ENCODE measurements at places on chromosomes 3 and 15. TPM values are rescaled to one million over a fixed set of nuclear protein-coding genes. Genes with fewer than 3 reads are reported as not detected.

GRCh38 chr3:113697500-113698090 is 1.2 kb upstream of the USF3 start:
- peak overlapping the region; percentile 57 for H3K4me3 ChIP-seq
- peak overlapping the region; percentile 82 for H3K27ac ChIP-seq
- no peak for DNase-seq

- no peaks in the 10 kb centered on the region for H3K27me3 ChIP-seq
- H3K36me3 ChIP-seq: no peaks in the 10 kb centered on the region
- no peaks in the 10 kb centered on the region for H3K4me1 ChIP-seq
- H3K27ac ChIP-seq: no peak overlapping the region
- DNase-seq: no peak
Observed at GRCh38 chr3:67557848-67558355, 96.5 kb downstream of the SUCLG2 start.

- H3K27ac ChIP-seq: no peak overlapping the region
- H3K27me3 ChIP-seq: no peaks in the 10 kb centered on the region
- no peak overlapping the region for H3K4me3 ChIP-seq
- no peak for DNase-seq
Observed at GRCh38 chr3:123805504-123805903, 78.6 kb downstream of the MYLK start.

- no peak overlapping the region for H3K4me3 ChIP-seq
- H3K36me3 ChIP-seq: no peaks in the 10 kb centered on the region
- H3K27me3 ChIP-seq: no peaks in the 10 kb centered on the region
Observed at GRCh38 chr3:16439848-16440708, 73.4 kb downstream of the RFTN1 start.

DNA sequence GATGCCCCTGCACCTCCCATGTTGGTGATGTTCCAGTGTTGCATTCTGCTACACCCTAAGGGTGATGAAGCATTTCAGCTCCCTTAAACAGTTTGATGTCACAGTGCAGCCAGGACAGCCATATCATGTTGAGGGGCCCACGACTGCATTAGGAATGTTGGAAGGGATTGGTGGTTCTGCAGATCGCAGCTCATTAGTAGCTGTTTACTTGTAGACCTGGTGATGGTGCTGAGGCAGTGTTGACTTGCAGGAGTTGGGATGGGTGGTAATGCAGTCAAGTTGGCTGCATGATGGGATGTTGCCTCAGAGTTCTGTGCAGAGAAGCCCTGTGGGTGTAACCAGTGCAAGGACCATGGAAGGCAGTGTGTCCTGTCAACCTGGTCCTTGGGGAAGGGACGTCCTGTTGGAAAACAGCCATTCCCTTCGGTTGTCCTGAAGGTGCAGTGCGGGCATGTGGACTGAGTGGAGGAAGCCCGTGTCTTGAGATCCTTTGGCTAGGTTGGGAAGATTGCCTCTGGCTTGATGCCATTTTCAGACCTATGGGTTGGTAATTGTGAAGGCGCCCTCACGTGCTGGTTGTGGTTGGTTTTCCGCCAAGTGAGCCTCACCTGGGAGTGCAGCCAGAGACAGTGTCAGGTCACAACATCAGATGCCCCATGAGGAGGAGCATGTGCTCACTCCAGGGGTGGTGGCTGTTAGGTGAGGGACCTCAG is 100.7 kb downstream of the SNRPN start:
- no peak overlapping the region for H3K27ac ChIP-seq
- peaks cover 19% of the 10 kb centered on the region for H3K36me3 ChIP-seq
- no peak for DNase-seq
- H3K27me3 ChIP-seq: peaks cover under 1% of the 10 kb centered on the region
- H3K4me1 ChIP-seq: no peaks in the 10 kb centered on the region

DNA sequence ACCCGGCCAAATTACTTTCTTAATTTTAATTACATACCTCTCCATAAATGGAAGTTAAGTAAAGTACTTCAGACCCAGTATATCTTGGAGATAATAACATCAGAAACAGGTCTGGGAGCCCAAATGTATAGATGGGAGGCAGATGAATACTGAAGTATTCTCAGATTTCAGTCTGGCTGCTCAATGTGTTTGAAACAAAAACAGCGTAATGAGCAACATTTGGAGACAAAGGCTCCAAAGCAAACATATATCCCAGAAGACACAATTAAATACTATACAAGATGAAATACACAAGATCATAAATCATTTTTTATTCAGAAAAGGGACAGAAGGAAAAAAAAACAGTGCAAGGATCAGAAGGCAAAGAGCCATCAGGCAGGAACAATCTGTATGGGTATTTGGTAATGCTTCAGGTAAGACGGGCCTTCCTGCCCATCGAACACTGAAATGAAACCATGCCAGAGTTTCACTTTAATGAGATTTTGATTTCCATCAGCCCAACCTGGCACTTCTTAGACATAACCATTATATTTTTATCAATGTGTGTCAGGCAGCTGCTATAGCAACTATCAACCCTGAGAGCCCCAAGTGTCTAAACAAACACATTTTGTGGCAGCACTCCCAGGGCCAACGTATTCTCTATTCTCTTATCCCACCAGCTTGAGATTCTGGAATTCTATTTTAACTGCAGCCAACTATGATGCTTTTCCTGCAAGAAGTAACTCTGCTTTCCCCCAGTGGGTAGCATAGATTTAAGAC is 210.8 kb downstream of the STT3B start:
- no peak for DNase-seq
- H3K4me3 ChIP-seq: no peak overlapping the region
- no peak overlapping the region for H3K27ac ChIP-seq
- no peaks in the 10 kb centered on the region for H3K4me1 ChIP-seq

DNA sequence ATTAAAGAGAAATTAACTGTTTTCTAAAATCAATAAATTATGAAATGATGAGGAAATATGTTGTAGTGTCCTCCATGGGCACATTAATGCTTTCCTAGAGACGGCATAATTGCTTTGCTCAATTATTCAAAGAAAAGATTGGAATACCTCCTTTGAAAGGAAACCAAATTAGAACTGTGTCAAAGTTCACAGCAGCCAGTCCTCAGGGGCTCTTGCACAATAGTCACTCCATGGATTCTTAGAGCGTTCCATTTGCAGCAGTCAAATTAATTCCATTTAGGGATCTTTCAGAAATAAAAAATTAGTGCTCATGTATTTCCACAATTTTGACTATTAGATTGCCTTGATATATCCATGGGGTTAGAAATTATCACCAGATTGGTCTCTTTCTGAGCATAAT is 841.6 kb upstream of the DPPA4 start:
- H3K4me3 ChIP-seq: no peak overlapping the region
- H3K27me3 ChIP-seq: no peaks in the 10 kb centered on the region
- H3K36me3 ChIP-seq: no peaks in the 10 kb centered on the region
- H3K27ac ChIP-seq: no peak overlapping the region
- no peaks in the 10 kb centered on the region for H3K4me1 ChIP-seq

DNA sequence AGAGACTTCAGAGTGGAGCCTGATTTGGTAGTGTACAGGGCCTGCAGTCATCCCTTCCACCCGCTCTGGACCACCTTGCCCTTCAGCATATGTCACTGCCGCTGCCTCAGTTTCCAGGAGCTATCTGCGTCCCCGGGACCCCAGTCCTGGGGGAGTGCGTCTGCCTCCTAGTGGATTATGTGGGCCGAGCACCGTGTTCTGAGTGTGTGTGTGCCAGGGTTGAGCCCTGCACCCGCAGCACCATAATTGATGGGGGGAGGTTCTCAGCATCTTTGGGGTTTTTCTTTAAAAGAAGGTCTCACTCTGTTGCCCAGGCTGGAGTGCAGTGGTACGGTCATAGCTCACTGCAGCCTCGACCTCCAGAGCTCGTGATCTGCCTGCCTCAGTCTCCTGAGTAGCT is 33.6 kb downstream of the CD276 start:
- DNase-seq: no peak
- no peaks in the 10 kb centered on the region for H3K4me1 ChIP-seq
- no peak overlapping the region for H3K27ac ChIP-seq
- H3K27me3 ChIP-seq: peaks cover 33% of the 10 kb centered on the region
- H3K4me3 ChIP-seq: no peak overlapping the region

DNA sequence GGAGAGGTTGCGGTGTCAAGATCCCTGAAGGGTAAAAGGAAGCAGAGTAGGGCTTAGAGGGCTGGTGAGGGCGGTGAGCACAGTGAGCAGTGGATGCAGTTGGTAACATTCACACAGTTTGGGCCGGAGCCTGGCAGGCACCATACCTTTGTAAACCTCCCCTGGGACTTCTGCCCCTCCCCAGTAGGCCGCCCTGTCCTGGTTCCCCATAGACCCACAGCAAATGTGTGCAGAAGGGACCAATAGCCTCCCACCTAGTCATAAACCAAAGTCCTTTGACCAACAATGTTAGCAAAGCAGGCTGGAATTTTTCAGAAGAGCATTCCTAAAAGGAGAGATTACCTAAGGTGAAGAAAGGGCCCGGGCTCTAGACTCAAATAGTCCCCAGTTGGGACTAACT is 1.7 kb upstream of the PHGR1 start:
- DNase-seq: no peak
- peaks cover 16% of the 10 kb centered on the region for H3K27me3 ChIP-seq
- no peak overlapping the region for H3K27ac ChIP-seq
- H3K4me1 ChIP-seq: no peaks in the 10 kb centered on the region

DNA sequence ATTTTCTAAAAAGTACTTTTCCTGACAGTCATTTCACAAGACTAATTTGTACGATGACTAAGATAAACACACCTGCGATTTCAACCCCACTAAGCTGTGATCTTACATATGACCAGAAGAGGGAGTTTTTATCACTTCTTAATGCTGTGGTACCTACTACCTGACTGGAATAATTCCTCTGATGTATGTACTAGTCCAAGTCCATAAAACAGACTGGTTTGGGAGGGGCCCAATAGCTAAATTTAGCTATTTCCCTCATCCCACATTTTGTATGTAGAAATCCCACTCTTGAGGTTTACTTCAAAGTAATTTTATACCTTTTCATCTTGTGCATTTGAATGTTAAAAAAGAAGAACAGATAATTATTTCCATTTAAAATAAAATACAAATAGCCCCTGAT is 49.7 kb upstream of the SCAANT1 start:
- no peak overlapping the region for H3K27ac ChIP-seq
- no peaks in the 10 kb centered on the region for H3K36me3 ChIP-seq
- no peak for DNase-seq
- peaks cover 10% of the 10 kb centered on the region for H3K4me1 ChIP-seq
- no peaks in the 10 kb centered on the region for H3K27me3 ChIP-seq
- H3K4me3 ChIP-seq: no peak overlapping the region

GRCh38 chr15:68583321-68583720 is 4.5 kb downstream of the CORO2B start:
- no peaks in the 10 kb centered on the region for H3K4me1 ChIP-seq
- no peak overlapping the region for H3K27ac ChIP-seq
- DNase-seq: no peak
- no peaks in the 10 kb centered on the region for H3K36me3 ChIP-seq
- H3K4me3 ChIP-seq: no peak overlapping the region
- H3K27me3 ChIP-seq: no peaks in the 10 kb centered on the region

- H3K27ac ChIP-seq: no peak overlapping the region
- no peaks in the 10 kb centered on the region for H3K4me1 ChIP-seq
- peaks cover 12% of the 10 kb centered on the region for H3K27me3 ChIP-seq
- H3K4me3 ChIP-seq: no peak overlapping the region
- H3K36me3 ChIP-seq: no peaks in the 10 kb centered on the region
Observed at GRCh38 chr3:123768480-123769355, 115.4 kb downstream of the MYLK start.

GRCh38 chr3:67419218-67419529 is 235.2 kb downstream of the SUCLG2 start:
- H3K27ac ChIP-seq: no peak overlapping the region
- peaks cover 17% of the 10 kb centered on the region for H3K36me3 ChIP-seq

GRCh38 chr15:92949604-92950249 is 49.6 kb downstream of the CHD2 start:
- H3K27me3 ChIP-seq: no peaks in the 10 kb centered on the region
- H3K36me3 ChIP-seq: peaks cover 93% of the 10 kb centered on the region
- no peak overlapping the region for H3K4me3 ChIP-seq

GRCh38 chr3:67381667-67382272 is 272.6 kb downstream of the SUCLG2 start:
- peak; percentile 12 for DNase-seq
- H3K4me1 ChIP-seq: peaks cover 2% of the 10 kb centered on the region
- H3K4me3 ChIP-seq: no peak overlapping the region
- H3K36me3 ChIP-seq: peaks cover 10% of the 10 kb centered on the region
- H3K27ac ChIP-seq: no peak overlapping the region

- no peak for DNase-seq
- H3K4me1 ChIP-seq: no peaks in the 10 kb centered on the region
- no peak overlapping the region for H3K4me3 ChIP-seq
- H3K36me3 ChIP-seq: no peaks in the 10 kb centered on the region
Observed at GRCh38 chr15:29687204-29687815, 135.0 kb downstream of the TJP1 start.

DNA sequence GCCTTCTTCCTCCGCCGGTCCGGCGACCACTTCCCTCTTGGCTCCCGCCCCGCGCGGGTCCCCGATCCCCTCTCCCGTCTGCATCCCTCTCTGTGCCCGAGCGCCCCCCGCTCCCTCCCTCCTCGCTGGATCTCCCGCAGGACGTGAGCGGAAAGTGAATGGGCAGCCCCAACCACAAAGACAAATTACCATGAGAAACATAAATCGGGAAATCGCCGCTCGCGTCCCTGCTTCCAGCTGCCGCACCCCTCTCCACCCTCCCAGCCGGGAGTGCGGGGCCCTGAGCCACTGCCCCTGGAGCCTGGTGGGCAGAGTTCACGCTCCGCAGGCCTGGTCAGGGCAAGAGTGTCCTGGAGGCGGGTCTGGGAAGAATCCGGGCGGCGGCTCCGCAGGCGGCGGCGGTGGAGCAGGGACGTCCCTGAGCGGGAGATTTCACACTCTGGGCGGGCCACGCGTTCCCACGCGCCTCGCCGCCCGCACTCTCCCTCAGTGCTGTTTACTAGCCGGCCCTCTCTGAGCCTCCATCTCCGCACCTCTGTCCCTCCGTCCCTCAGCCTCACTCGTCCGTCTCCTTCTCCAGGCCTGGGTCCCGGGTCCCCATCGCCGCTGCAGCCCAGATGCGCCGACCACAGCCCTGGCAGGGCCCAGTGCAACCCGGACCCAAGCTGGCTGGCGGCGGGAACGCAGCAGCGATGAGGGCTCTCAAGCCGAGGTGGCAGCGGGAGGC is 835 bp downstream of the SEMA5B start:
- no peak for DNase-seq
- peak overlapping the region; percentile 5 for H3K4me3 ChIP-seq
- H3K36me3 ChIP-seq: no peaks in the 10 kb centered on the region
- H3K27me3 ChIP-seq: peaks cover 8% of the 10 kb centered on the region
- no peak overlapping the region for H3K27ac ChIP-seq

Gene FAM107A
- 0.09 TPM for total RNA-seq

Gene WDR76
- 10.5 TPM for total RNA-seq

Gene LTF
- 0.16 TPM for total RNA-seq

Gene EHHADH
- total RNA-seq: 1.9 TPM

Gene RPP14
- total RNA-seq: 15.7 TPM

Gene ZKSCAN7
- 6.0 TPM for total RNA-seq

Gene PEX5L
- total RNA-seq: not detected

Gene MAN2C1
- total RNA-seq: 529 TPM

Gene CDHR4
- total RNA-seq: 0.35 TPM

Gene GNAT1
- not detected for total RNA-seq

Gene ACVR2B
- total RNA-seq: 6.3 TPM

Data from T-cell (primary cell).